NCI-H460 (cell line): ENCODE measurements at places on chromosomes 3 and 15. TPM values are rescaled to one million over a fixed set of nuclear protein-coding genes. Genes with fewer than 3 reads are reported as not detected.

Gene TIMP4
- total RNA-seq, result 3.6 and 4.7 TPM in 2 replicates

Gene CLEC3B
- total RNA-seq, result 0.12 TPM in 1 of 2 replicates, not detected in the other

GRCh38 chr15:62059108-62059815, 985 bp downstream of the VPS13C start:
- no peak for DNase-seq

- DNase-seq, result no peak
Measured at GRCh38 chr3:143963946-143964345, 7.7 kb upstream of the DIPK2A start.

DNA sequence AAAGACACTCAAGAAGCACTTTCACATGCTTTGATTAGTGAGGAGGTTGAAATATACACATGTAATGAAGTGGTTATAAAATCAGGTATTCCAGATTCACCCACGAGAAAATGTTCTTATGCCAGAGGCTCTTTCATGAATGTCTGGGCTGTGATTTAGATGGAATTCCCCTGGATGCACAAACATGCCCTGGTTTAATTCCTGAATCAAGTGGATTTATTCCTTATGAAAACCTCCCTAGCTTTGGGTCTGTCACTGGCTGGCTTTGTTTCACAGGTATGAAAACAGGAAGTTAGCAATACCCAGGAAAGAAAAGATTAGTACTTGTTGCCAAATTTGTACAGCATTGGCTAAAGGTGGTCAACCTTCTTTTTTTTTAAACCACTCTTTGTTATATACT, 1123.0 kb downstream of the ROBO1 start:
- no peak for DNase-seq

DNA sequence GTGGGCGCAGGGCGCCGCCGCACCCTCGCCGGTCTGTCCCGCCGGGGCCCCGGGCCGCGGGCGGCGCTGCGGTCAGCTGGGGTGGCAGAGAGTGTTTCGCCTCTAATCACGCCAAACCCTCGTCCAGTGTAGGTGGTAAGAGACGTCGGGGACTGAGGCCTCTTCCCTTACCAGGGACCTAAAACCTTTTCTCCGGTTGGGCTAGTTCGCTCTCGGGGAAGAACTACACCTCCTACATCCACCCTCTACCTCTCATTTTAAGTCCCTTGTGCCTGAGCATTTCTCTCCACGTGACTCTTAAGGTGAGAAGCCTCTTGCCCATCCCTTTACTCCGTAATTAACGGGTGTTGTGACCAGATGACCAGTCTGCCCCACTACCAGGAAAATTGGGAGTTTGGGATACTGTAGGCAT, 520 bp downstream of the TMEM42 start:
- DNase-seq, result no peak

DNA sequence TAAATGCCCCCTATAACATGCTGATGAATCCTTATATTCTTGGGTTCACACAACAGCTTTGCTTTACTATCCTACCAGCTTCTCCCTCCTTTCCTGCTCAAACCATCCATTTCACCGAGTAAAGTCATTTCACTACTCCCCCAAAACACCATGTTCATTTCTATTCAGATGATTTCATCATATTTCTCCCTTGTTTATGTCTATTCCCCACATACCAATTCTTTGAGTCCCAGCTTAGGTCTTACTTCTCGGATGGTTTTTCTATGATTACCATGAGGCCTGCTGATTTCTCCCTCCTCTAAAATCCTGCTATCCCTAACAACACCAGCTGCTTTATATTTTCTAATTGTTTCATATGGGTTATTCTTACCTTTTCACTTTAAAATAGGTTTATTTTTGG, 231.4 kb downstream of the TIGIT start:
- DNase-seq, result no peak

- no peak for DNase-seq
Measured at GRCh38 chr3:72115307-72115706, 330.4 kb upstream of the PROK2 start.

GRCh38 chr3:119293105-119293870, 895 bp upstream of the ARHGAP31 start:
- no peak for DNase-seq

GRCh38 chr3:138861798-138862197, 27.1 kb upstream of the PIK3CB start:
- no peak for DNase-seq

DNA sequence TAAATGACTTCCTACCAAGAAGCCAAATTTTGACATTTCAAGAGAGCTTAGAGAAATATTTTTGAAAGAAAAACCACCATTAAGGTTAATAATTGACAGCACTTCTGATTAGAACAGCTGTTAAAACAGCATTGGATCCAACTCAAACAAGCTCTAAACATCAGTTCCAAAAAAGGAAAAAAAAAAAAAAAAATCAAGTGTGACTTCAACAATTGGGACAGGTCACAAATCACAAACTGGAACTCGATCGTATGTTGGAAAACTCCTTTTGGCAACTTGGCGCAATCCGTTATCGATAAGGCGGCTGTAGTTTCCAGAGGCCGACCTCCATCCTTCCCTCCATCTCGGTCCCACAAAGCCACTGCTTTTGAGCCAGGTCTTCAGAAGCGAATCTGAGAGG, 17.8 kb downstream of the TLE3 start:
- no peak for DNase-seq
